ENCODE measurements at places on chromosomes 2 and 18. TPM values are rescaled to one million over a fixed set of nuclear protein-coding genes. Genes with fewer than 3 reads are reported as not detected.

DNA sequence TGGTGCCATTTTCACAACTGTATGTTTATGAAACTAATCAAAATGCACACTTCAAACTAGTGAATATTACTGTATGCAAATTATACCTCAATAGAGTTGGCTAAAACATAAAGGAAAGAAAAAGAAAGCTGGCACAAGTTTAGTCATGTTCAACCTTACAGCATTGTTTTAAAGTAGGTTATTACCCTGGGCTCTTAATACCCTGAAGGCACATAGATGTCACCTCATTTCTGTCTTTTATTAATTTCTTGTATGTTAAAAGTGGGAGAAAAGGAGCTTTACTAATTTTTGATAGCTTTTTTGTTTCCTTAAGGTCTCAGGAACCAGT is 32.7 kb downstream of the TMEM131 start:
- no peak for DNase-seq

The MYL12A gene
- 59.1 TPM for total RNA-seq

GRCh38 chr2:196413821-196414274 is 225.7 kb upstream of the CCDC150 start:
- DNase-seq: no peak

GRCh38 chr2:176081376-176081836 is 2.4 kb downstream of the EVX2 start:
- DNase-seq: no peak

DNA sequence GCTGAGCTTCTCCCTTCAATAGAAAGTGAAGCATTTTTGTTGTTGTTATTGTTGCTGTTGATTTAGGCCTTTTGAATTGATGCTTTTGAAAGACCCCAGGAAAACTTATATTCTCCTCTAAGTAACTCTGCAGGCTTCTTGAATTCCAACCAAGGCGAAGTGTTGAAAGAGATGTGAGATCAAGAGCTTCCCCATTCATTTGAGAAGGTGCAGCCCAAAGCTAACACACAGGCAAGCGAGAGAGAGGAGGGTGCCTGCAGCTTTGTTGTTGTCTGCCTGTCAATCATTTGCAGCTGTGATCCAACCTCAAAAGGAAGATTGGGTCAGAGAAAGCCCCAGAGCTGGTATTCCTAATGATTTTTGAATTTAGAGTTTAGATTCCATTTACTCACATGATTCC is 963.6 kb upstream of the CNTNAP5 start:
- DNase-seq: no peak

The TNS1 gene
- total RNA-seq: 3.7 TPM

The UCN gene
- 1.2 TPM for total RNA-seq

GRCh38 chr2:56898986-56899385 is 715.2 kb downstream of the CCDC85A start:
- no peak for DNase-seq

DNA sequence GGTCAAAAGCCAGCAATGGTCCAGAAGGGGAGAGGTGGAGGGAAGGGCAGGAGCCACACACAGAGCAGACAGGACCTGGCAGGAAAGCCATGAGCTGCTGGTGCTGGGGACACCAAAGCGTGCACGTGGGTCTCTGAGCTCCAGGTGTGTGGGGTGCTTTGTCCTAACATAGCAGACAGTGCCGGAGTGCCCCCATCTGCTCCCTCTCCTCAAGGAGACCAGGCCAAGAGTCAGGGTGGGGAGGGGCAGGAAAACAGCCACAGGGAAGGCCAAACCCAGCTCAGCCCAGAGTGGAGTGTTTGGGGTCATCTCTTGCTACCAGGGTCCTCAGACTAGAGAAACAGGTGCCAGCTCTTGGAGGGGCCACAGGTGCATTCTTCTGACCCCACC is 4.2 kb upstream of the GPC1 start:
- no peak for DNase-seq

- no peak for DNase-seq
These were observed 1080.0 kb downstream of the DSC3 start for GRCh38 chr18:29962579-29962978.

The SPHKAP gene
- 45.7 TPM for total RNA-seq

- DNase-seq: no peak
These were observed 1.6 kb upstream of the RAMP1 start for GRCh38 chr2:237857791-237858190.

GRCh38 chr18:57776767-57777166 is 26.3 kb downstream of the ATP8B1 start:
- no peak for DNase-seq

The CTLA4 gene
- not detected for total RNA-seq
